ENCODE measurements at places on chromosomes 2 and 18.

GRCh38 chr2:130842770-130843169 is 6.1 kb downstream of the ARHGEF4 start:
- no peak for DNase-seq

DNA sequence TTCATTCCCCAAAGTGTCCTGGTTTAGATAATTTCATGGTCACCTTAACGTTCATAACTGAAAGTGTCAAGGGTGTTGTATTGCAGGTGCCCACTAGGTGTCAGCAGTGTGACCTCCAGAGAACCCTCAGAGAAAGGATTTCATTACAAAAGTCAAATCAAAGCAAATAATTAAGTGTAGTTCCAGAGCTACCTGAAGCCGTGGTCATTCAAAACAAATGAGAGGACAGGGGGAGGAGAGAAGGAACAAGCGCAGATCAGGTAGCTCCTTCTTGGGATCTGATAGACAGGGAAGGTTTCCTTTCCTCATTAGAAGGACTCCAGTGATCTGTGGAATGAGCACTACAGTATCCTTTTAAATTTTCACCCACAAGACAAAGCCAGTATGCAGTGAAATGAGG is at the start of gene SLC9A4:
TSS of gene SLC9A4 (plus strand) at position 207 of the 400 bp plus-strand sequence. CDS start 534 bp downstream, outside the sequence.
- DNase-seq, result peak; percentile 21

DNA sequence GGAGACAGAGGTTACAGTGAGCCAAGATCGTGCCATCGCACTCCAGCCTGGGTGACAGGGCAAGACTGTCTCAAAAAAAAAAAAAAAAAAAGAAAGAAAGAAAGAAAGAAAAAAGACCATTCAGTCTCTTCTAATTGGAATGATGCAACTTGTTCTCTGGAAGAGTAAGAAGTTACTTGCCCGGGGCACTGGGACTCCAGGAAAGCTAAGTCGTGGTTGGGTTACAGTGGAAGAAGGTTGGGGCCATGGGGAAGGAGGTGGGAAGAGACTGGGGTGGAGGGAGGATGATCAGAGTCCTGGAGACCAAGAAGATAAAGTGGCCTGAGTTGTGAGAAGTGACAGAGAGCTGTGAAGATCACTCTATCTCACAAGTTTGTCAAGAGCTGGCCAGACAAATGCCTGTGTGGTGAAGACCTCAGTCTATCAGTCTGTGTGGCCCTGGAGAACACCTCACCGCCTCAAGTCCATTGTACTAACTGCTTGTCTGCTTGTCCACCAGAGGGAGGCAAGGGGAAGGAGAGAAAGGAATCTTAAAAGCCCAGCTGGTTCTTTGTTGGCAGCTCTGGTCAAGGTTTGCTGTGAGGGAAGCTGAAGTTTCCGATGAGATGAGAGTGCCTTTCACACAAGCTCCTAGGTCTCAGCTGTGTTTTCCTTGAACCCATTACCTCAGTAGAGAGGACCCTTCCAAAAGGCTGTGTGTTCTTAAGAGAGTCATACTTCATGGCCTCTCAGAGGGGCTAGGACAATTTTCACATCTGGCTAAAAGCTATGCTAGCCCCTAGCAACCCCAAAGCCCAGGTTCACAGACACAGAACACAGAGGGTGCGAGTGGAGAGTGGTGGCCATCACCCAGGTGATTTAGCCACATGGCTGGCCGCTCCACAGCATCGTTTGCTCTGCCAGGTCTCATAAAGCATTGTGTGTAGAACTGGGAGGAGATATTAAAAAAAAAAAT is 72.0 kb upstream of the TMEM178A start:
- DNase-seq, result no peak

- DNase-seq, result no peak
Measured at GRCh38 chr2:11530864-11531465, 2.9 kb upstream of the GREB1 start.

- DNase-seq, result no peak
Measured at GRCh38 chr2:136344339-136344738, 226.4 kb upstream of the CXCR4 start.

- peak; percentile 5 for DNase-seq
Measured at GRCh38 chr2:159285929-159286708, at the start of gene WDSUB1. Gene WDSUB1 (minus strand): TSS chr2:159286703. CDS start chr2:159283069, 3,634 bp downstream.

DNA sequence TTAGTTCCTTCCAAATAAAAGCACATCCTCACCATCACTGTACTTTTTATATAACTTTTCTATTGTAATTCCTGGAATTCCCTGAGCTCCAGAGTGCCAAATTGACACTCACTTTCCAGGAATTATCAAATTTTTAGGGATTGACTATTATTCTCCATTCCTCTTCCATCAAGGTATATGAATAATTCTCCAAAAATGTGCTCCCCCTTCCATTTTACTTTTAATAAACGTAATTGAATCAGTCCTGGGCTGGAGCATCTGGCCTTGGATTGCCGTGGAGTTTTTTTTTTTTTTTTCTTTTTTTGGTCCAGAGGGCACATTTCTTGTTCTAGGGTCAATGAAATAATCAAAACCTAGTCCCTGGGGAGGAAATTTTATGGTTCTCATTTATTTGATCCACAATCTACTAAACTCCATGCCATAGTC is 304.3 kb downstream of the CDCA7 start:
- DNase-seq, result no peak

DNA sequence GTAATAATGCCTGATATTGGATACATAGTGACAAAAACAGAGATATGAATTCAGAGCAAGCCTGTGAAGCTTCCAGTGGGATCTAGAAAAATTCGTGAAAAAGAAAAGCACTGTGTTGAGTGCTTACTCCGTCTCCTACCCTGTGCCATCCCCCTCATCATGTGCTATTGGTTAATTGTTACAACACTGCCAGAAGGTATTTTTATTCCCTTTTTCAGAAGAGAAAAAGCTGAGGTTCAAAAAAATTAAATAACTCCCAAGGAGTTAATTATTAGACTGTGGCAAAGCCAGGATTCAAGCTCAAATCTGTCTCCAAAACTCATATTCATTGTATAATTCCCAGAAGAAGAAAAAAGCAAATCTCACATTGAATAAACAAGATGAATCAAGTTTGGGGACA is 735.5 kb upstream of the ACVR2A start:
- no peak for DNase-seq
